ENCODE measurements at places on chromosomes 4 and X.

DNA sequence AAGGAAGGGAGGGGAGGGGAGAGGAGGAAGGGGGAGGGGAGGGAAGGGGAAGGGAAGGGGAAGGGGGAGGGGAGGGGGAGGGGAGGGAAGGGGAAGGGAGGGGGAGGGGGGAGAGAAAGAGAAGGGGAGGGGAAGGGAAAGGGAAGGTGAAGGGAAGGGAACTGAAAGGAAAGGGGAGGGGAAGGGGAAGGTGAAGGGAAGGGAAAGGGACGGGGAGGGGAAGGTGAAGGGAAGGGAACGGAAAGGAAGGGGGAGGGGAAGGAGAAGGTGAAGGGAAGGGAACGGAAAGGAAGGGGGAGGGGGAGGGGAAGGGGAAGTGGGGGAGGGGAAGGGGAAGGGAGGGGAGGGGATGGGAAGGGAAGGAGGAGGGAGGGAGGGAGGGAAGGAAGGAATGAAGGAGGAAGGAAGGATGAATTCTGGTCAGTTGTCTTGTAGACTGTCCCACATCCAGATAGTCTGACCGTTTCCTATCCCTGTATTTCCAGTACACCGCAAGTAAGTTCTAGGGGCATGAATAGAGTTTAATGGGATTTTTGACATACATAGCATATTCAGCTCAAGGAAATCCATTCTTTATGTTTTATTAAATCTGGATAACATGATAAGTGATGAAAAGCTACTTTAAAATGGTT is 20.4 kb downstream of the HERC5 start:
- DNase-seq: no peak

DNA sequence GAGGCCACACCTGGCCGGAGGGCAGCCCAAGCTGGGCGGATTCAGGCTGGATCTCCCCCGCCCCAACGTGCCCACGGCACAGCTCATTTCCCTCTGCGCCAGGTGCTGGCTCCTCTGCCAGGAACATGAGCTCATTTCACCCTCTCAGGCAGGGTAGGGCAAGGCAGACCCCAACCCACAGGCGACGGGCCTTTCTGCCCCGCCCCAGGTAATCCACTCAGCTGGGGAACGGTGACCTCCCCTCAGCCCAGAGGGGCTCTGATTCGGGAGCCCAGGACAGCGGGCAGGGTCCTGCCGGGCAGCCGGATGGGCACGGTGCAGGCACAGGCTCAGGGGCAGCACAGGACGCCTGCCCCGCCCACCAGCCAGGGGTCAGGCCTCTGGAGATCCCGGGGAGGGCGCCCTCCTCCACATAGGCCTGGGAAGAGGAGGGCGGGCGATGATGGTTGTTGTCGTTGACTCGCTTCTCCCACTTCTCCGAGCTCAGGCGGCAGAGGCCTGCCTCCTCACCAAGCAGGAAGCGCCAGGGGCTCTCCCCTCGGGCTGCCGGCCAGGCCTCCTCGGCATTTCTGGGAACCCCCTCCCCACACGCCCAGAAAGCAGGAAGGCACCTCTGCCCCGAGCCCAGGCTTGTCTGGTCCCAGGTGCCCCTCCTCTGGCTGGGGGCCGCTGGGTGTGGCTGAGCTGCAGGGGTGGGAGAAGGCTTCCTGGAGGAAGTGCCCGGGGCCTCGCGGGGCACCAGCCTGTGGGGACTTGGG is 31.1 kb downstream of the TACC3 start:
- no peak for DNase-seq

DNA sequence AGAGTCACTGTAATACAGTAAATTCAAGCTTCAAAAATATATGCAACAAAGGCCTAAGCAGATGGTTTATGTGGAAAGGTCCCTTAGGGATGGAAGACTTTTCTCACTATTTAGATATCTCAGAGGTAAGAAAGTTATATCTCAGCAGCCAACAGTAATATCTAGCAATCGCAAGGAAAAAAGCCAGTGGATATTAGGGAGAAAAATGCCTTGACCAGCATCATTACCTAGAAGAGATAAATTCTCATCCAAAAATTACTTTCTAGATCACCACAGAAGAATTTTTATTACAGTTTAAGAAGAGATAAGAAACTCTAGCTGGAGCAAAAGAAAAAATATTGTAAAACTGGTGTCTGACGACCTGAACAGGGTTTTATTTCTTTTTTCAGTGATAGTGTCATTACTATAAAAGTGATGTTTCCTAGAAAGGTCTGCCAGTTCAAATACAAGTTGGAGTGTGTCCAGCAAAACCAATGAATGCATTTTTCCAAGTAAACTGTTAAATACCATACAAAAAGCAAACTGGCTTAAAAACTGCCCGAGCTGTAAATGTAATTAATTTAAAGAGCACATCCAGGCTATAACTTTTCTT is 100.0 kb downstream of the ATP11C start:
- DNase-seq: no peak

DNA sequence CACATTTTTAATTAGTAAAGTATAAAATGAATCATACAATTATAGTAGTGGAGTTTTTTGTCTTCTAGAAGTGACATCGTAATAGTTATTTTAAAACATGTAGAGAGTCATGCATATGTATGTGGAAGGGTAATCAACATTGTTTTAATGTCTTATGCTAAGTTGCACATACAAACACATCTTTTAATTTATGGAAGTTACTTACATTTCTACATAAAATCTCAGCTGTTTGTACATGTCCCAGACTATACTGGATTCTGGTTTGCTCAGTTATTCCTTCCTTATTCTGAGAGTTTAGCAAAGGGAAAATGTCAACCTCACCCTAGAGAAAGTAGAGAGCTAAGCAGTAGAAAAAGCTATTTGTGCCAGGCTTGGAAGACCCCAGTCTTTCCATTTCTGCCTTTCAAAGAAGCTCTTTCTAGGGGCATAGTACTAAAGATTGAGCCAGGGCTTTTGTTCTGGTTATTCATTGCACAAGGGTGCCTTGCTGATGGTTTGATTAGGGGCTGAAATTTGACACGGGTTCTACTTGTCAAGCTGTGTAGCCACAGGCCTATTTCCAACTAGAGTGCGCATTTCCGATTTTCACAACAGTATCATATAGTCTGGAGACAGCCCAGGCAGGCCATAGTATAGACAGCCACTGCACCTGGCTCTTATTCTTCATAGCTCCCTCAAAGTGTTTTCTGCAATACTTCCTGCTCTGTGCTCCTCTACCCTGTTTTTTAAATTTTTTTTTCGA is 106.3 kb downstream of the RPA4 start:
- peak; percentile 36 for DNase-seq

- peak; percentile 71 for DNase-seq
Observed at GRCh38 chr4:41887821-41888686, 47.2 kb upstream of the TMEM33 start.

DNA sequence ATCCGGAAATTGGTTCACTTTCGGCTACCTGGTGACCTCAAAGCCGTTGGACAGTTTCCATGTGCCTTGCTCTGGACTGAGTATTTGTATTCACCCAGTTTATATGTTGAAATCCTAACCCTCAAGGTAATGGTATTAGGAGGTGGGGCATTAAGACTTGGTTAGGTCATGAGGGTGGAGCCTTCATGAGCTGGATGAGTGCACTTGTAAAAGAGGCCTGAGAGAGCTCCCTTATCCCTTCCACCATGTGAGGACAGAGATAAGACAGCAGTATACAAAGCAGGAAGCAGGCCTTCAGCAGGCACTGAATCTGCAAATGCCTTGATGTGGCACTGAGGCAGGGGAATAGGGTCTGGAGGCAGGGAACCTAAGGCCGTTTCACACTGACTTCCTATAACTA is 5.3 kb upstream of the OPHN1 start:
- no peak for DNase-seq

GRCh38 chr4:105225500-105225899 is 78.8 kb downstream of the TET2 start:
- no peak for DNase-seq

DNA sequence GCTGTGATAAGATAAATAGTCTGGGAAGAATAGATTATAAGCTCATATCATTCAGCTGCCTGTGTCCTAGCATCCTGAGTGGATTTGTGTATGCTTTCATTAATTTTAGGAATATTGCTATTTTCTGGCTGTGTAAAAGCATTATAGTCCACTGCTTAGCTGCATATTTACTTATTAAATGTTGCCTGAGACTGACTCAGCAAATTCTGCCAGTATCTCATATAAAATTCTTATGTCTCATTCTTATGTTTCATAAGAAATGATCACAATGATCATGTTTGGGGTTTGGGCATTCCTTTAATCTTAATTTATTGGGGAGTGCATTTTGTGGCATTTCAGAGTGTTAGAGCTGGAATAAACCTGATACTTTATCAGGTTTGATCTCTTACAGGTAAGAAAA is 34.9 kb downstream of the RASSF6 start:
- no peak for DNase-seq

- DNase-seq: no peak
Observed at GRCh38 chr4:40223343-40223742, 26.5 kb downstream of the RHOH start.

DNA sequence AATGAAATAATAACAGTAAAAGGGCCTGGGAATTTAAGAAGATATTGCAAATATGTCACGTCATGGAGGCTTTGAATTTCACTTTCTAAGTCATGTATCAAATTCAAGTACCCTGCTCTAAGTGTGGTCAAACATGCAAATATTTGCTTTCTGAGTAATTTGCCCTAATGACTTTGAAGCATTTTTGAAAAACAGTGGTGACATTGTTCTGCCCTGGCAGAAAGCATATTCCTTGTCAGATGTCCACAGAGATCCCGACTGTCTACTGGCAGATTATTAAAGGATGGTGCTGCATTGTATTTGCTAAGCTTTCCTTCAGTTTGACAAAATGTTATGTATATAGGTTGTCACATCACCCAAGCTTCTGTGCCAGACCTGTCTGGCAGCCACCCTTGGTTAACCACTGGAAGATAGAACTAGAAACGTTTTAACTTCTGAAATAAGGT is 92.5 kb downstream of the ANK2 start:
- peak; percentile 90 for DNase-seq

DNA sequence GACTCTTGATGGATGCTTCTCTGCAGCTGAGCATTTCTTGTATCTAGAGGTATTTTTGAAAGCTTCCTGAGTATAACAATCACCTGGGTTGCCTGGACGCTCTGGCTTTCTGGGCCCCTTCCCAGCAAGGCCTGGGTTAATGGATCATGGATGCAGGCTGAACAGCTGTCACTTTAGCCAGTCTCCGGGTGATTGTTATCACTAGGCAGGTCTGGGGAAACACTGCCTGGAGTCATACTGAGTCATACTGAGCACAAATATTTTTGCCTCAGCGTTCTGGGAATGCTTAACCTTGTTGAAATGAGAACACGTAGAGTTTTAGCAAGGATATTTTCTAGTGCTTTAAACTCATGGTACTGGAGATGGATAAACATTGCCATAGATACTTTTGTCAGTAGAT is 102.6 kb downstream of the PHEX start:
- DNase-seq: no peak

DNA sequence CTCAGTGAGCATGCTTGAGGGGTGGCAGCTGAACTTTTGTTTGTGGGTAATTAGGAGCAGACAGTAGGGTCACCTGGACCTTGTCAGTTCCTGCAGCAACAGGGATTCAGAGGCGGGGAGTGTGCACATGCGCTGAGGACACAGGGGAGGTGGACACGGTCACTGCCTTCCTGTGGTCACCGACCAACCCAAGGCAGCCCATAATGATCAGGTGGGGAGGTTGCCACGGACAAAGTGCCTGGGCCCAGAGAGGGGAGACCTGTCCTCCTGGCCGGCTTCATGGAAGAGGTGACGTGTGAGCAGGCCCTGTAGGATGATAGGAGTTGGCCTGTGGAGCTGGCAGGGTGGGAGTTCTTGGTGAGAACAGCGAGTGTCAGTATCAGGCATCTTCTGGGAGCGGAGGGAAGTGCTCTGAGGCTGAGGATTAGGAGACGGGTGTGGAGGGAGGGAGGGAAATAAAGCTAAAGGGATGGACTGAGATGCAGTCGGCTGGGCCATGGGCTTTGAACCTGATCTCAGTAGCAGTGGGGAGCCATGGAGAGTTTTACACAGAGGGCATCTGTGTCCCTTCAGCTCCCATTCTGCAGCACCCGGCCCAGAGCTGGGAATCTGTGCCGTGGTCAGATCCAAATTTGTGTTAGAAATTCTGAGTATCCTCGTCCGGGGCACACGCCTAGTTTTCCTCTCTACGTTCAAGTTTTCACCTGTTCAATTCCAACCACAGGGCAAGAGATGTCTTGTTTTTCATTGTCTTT is 100.0 kb downstream of the PSAPL1 start:
- DNase-seq: peak; percentile 17

DNA sequence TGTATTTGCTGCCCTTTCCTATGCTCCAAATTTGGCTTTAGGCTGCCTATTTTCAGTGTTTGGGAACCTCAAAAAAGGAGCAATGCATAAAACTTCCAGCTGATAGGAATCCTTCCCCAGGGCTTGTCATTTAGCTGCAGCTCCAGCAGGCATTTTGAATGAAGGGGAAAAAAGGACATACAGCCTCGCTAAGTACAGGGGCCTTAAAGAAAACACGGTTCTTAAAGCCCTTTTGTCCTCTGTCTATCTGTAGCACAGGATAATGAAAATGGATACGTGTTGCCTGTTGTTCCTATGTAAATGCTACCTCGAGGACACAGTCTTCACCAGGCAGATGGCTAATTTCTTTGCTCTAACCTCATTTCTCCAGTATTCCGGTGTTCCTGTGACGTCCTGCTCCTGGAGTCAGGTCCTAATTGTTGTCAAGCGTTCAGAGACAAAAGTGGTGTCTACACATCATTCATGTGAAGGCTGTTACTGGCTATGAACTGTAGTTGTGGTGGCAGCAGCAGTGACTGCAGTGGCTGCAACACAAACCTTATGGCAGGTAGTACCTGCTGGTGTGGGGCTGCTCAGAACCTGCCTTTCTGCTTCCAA is 117.4 kb downstream of the MGST2 start:
- DNase-seq: no peak

GRCh38 chr4:80709082-80709869 is 321.2 kb upstream of the BMP3 start:
- DNase-seq: no peak

DNA sequence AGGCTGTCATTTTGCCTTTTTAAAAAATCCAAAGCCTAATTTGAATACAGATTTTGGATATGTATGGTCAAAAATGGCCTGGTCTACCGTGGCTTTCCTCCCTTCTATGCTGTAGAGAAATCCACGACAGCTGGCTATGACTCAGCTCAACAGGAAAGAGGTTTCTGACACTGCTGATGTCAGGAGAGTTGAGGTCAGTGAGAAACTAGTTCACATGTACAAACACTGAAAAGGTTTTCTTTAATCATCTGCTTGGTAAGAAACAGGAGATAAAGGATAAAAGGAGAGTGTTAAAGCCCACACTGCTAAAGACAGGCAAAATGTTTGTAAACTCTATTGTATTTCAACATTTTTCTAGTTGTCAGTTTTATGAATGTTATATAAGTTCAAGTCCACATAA is 113.9 kb downstream of the NYX start:
- no peak for DNase-seq

Measured in NCI-H1417 (cell line).